ENCODE measurements at places on chromosomes 12 and 14.
A peak's percentile ranks its signal among the peaks of the same experiment; 100 is the strongest.

GRCh38 chr14:71119832-71120231 lies 212.6 kb downstream of the PCNX1 start:
- DNase-seq, result no peak

DNA sequence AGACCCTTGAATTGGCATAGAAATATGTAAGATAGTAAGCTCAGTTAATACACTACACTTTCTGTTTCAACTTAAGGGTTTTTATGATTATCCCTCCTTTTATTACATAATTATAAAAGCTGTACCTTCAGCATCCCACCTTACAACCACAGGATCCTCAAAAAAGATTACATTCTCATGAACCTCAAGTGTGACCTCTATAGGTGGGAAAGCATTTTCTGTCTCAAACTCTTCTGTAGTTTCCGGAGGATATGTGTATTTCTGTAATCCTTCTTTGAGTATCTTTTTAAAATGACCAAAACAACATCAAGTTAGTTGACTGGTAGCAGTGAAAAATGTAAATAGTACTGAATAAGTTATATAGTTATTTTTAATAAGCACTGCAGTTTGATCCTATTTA lies 75.9 kb downstream of the DNAI7 start:
- no peak for DNase-seq

DNA sequence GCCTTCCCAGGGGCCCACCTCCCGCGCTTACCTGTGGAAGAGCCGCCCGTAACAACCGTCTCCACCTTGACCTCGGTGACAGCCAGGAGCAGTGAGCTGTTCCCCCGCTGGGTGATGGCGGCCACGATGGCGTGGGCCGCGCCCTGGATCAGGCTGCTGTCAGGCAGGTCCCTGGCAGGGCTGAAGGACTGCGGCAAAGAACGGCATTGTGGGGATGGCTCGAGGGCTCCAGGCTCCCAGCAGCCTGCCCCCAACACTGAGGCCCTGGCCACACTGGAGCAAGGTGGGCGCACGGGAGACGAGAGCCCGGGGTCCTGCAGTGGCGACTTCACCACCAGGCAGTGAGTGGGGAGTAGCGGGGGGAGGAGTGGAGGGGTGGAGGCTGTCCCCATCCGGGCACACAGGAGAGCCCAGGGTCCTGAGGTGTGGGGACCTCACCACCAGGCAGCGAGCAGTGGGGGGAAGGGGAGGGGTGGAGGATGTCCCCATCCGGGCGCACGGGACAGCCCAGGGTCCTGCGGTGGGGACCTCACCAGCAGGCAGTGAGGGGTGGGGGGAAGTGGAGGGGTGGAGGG lies 25.0 kb downstream of the JAG2 start:
- DNase-seq, result no peak

DNA sequence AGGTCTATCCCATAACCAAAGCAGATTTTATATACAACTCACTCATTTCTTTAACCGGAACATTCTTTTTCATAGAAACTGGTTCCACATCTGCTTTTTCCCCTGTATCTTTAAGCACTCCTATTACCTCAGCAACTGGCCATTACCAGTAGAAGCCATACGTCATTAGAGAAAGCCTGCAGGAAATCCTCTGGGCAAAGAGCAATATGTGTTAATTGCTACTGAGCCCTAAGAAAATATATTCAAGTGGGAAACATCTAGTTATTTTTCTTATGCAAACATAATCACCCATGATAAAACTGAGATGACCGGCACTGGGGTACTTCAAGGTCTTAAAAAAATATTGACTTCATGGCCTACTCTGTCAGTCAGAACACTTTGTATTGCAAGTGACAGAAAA lies 28.2 kb upstream of the CPSF6 start:
- DNase-seq, result no peak

DNA sequence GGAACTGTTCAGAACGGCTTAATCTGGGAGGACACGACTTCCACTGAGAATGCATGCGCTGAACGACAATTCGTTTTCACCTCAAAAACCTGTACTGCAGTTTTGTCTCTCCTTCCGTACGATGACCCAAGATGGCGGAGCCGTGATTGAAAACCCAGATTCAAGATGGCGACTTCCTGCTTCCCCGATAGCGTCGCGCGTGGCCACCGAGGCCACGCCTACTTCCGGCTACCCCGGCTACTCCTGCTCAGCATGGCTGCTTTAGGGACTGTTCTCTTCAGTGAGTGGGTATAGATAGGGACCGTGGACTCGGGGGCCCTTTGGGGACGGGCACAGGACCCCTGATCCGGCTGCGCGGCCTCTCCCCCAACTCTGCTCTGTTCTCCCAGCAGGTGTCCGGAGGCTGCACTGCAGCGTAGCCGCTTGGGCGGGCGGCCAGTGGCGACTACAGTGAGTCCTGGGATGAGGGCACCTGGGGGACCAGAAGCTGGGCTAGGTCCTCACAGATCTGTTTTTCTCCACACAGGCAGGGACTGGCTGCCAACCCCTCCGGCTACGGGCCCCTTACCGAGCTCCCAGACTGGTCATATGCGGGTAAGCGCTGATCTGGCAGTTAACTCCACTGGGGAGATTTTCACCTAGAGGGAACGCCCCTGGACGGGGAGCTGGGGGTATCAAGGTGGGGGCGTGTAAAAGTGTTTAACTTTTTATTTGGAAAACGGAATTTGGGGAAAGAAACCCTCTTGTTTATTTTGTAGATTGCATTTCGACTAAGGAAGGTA lies at the start of gene MRPL52:
TSS of gene MRPL52 (plus strand) at position 227 of the 782 bp plus-strand sequence. CDS start at position 253, 26 bp downstream.
- DNase-seq, result peak; percentile 92

Data from NCI-H1105 treated with DMSO at 0.1 percent for 48 hours (cell line).